ENCODE measurements at places on chromosomes 7 and 10.

GRCh38 chr10:124449170-124450011 lies 444 bp downstream of the NKX1-2 start:
- DNase-seq: no peak

DNA sequence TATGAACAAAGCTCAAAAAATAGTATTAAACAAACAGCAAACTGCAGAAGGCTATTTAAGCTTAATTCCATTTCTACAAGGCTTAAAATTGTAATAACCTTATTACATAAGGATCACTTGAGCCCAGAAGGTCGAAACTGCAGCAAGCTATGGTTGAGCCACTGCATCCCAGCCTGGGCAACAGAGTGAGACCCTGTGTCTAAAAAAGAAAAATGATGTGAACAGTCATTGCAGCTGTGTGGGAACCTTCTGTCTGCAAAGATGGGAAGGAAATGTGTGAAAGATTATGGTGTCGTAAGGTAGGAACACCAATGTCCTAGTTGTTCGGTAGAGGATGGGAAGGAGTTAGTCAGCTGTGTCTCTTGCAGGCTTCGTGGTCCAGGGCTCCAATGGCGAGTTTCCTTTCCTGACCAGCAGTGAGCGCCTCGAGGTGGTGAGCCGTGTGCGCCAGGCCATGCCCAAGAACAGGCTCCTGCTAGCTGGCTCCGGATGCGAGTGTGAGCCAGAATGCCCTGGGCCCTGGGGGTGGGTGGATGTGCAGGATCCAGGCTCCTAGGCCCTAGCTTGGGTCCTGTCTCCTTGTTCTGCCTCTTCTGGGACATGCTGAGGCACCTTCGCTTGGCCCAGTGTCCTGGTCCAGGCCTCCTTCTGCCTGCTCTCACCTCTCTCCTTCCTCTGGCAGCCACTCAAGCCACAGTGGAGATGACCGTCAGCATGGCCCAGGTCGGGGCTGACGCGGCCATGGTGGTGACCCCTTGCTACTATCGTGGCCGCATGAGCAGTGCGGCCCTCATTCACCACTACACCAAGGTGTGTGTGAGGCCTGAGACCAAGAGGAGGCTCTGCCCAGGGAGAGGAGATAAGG lies 9.1 kb downstream of the C10orf62 start:
- DNase-seq: no peak

DNA sequence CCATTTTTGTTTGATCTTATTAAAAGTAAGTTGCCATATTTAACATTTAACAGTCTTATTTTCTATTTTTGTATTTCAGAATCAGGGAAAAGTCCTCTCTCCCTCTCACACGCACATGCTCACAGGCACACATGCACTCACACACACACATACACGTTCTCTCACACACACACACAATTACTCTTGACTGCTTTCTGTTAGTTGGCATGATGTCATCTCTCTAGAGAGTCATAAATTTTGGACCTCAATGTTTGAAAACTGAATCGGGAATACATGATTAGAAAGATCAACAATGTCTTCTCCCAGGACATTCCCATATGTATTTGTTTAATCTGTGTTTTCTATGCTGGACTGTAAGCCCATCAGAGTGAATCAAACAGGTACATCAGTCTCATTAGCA lies 165.7 kb upstream of the AHR start:
- peak; percentile 10 for DNase-seq

GRCh38 chr7:37032258-37032601 lies 307.9 kb upstream of the AOAH start:
- no peak for DNase-seq

DNA sequence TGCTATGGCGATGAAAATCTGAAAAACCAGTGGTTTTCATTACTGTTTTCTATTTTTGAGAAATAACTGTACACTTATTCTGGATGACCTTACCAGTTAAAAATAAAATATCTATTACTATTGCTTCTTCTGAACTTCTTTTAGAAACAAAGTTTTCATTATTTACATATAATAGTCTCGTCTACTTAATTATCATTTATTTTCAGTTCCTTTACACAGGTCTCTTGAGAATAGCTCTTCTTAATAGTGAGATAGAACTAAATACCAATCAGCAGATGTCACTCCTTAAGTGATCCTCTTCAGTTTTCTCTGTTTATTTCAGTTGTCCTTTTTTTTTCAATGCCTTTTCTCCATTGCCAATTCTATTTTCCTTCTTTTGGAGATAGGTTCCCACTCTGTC lies 4.3 kb upstream of the GLCCI1 start:
- no peak for DNase-seq

- no peak for DNase-seq
Measured at GRCh38 chr10:73803680-73804286, 7.6 kb downstream of the NDST2 start.

DNA sequence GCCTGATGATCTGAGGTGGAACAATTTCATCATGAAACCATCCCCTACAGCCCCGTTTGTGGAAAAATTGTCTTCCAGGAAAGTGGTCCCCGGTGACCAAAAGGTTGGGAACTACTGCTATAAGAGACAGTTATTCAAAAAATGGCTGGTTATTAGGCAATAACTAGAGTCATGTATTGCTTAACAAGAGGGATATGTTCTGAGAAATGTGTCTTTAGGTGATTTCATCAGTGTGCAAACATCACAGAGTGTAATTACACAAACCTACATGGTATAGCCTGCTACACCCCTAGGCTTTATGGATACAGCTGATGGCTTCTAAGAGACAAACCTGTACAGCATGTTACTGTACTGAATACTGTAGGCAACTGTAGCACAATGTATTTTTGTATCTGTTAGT lies 71.3 kb upstream of the CSTF2T start:
- DNase-seq: no peak

DNA sequence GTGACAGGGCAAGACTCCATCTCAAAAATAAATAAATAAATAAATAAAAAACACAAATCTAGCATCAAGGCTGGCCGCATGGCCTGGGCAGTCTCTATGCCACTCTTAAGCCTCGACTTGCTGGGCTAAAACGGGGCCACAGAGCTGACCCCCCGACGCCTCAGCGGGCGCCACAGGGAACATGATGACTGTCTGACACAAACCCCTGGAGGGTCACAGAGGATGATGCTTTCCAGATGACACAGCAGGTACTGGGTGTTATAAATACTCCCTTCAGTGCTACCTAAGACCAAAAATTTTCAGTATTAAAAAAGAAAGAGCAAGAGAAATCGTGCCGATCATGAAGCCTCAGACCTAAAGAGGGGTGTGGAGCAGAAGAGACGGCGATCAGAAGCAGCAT lies 176.8 kb downstream of the MAD1L1 start:
- DNase-seq: no peak

DNA sequence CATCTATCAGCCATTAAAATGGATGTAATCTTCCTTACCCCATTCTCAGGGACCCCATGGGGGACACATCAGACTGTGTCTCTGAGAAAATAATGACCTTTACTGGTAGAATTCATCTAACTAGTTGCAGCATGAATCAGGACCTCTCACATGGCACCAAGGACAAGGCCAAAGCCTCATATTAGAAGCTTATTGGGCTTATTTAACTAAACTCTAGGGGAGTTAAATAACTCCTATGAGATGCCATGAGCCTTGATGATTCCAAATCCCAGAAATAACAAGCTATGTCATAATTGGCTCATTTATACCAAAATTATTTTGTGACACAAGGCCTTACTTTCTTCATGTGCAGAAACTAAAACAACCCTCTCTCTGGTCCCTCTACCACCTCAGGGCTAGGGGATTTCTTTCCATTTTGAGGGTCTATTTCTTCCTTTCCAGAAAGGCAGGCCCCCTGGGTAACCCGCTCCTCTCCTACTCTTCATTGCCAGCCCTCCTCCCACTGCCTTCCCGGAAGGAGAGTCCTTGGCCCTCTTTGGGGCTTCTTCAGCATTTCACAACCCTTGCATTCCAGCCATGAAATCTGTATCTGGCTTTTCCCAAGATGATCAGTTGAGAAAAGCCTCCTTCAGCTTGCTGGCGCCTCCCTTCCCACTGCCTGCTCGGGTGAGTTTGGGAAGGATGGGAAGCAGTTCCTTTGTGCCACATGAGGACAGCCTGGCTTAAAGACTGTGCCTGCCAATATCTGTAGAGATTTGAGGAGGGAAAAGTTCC lies 41.8 kb upstream of the TRIM8 start:
- DNase-seq: no peak

DNA sequence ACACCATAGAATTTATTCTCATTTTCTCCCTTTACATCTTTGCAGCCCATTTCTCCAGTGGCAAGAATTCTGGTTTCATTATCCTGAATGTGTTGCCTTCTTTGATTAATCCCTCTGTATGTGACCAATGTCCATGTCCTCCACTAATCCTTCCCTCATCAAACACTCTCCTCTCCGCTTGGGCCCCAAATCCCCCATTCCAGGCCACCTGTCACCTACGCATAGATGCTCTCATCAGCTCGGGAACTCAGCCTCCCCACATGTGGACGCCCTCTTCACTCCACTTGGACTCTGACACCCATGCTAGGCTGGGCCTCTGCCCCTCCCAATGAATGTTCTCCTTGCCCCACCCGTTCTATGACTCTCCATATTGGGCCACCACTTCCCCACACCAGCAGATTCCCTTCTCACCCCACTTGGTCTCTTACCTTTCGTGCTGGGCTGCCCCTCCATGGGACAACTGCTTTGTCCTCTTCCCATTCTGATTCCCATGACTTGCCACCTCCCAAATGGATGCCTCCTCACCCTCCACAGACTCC lies 18.7 kb upstream of the RBM20 start:
- no peak for DNase-seq

- DNase-seq: no peak
Measured at GRCh38 chr7:37027104-37027503, 302.8 kb upstream of the AOAH start.

- no peak for DNase-seq
Measured at GRCh38 chr7:11127114-11127785, 153.6 kb downstream of the PHF14 start.

DNA sequence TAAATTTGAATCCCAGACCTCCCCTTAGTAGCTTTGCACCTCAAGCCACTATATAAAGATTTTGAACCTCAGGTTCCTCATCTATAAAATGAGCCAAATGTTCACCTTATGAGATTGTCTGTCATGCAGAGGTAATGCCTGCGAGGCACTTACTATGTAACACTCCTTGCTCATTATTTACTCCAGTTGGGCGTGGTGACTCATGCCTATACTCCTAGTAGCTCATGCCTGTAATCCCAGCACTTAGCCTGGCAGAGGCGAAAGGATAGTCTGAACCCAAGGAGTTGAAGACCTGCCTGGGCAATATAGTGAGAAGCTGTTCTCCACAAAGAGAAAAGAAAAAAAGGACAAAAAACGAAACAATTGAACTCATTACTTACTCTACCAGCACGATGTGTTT lies 82.2 kb downstream of the MDFIC start:
- DNase-seq: no peak

GRCh38 chr7:17329440-17329839 lies 31.0 kb downstream of the AHR start:
- no peak for DNase-seq

GRCh38 chr10:116538456-116538855 lies 7.3 kb upstream of the PNLIP start:
- DNase-seq: peak; percentile 1

DNA sequence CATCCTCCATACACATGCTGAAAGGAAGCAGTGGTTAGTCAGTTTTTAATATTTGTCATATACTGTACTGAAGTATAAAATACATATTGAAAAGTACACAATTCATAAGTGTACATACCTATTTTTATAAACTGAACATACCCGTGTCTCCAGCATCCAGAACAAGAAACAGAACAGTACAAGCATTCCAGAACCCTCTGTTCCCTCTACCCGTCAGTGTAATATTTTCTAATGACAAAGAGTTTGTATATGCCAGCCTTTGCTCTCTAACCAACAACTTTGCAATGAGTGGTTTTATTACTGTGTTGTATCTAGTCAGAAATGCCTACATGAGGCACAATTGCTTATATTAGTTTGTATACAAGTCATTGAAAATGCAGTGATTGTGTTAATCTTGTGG lies 18.7 kb upstream of the RAB18 start:
- DNase-seq: no peak

DNA sequence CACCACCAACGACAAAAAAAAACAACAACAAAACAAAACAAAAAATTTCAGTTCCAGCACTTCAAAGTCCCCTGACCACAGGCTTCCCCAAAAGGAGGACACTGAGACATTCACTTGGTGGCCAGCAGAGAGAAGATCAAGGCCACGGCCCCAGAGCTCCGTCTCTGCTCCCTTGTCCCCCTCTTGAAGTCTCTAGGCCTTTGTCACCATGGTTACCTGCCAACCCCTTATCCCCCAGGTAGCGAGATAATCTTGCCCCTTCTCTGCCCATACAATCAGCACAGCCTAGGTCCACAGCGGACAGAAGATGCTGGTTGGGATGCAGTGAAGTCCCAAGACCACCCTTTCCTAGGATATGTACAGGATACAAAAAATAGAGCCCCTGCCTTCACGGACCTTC lies 30.7 kb downstream of the AFAP1L2 start:
- DNase-seq: no peak

- no peak for DNase-seq
Measured at GRCh38 chr7:50644586-50644985, 79.4 kb upstream of the DDC start.

DNA sequence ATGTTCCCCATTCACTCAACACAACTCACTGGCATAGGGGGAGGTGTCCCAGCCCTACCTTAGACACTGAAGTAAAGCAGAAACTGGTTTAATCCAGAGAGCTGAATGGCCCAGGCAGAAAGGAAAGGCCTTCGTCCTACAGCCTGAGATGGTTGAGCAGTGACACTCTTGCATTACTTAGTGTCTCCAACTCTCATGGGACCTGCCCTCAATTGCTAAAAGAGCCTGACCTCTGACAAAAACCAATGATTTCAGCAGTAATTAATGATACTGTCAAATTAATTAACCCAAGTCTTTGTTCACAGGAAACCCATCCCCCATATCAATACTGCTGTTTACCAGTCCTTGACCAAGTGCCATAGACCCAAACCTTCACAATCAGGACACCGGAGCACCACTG lies 48.6 kb downstream of the ICA1 start:
- DNase-seq: no peak

DNA sequence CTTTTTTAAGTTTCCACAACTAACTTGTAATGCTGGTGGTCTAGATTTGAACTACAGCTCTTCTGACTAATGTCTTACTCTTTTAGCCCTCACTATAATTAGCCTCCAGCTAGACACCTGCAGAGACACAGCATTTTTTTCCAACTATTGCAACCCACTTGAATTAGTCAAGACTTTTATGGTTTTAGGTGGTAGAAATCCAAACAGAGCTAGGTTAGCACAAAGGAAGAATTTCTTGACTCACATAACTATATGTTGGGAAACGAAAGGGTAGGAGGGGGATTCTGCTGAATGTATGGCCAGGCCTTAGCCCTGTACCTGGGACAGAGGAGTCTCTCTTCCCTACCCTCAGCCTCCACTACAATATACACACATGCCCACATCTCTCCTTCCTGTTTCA lies 586.1 kb downstream of the INHBA start:
- DNase-seq: peak; percentile 46

DNA sequence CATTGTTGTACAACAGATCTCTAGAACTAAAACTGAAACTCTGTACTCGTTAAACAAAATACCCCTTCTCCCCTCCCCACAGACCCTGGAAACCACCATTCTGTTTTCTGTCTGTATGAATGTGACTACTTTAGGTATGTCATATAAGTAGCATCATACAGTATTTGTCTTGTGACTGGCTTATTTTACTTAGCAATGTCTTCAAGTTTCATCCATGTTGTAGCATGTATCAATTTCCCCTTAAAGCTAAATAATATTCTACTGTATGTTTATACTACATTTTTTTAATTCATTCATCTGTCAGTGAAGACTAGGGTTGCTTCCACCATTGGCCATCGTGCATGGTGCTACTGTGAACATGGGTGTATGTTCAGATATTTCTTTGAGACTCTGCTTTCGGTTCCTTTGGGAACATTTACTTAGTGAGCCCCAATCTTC lies 71.2 kb upstream of the RPA3 start:
- DNase-seq: no peak

Measured in astrocyte of the spinal cord (primary cell).